ENCODE measurements at places on chromosomes 5 and 9.

GRCh38 chr5:68287976-68288706, 72.6 kb downstream of the PIK3R1 start:
- DNase-seq = peak; percentile 57

GRCh38 chr9:6640268-6641051, 5.1 kb downstream of the GLDC start:
- no peak for DNase-seq

- no peak for DNase-seq
These were observed 78.5 kb upstream of the TBC1D2 start for GRCh38 chr9:98333703-98334582.

DNA sequence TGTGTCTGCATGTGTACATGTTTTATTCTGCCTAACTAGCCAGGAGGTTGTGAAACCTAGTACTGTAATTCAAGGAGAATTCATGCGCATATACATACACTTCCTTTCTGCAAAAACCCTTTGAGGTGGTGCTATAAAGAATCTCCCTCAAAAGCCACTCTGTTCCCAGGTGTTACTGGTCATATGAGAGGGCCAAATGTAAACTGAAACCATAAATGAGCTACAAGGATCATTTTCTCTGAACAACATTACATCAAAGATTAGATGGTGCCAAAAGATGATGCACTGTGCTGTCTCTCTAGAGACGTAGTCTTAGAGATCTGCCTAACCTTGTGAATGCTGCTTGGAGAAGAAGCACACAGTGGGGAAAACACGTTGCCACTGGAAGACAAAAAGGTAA, 15.7 kb downstream of the NREP start:
- no peak for DNase-seq

DNA sequence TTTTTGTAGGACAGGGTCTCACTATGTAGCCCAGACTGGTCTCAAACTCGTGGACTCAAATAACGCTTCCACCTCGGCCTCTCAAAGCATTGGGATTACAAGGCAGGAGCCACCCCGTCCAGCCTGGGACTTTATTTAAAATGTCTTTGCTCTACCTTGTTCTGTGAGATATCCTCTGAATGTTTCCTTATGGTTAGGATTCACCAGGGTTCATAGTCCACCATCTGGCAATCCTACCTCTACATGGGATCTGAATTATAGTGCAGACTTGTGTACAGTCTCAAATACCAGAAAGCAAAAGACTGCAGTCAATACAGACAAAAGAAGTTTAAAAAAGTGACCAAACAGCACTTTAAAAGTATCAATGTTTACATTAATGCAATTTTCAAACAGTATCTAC, 10.1 kb downstream of the ISCA1 start:
- no peak for DNase-seq

GRCh38 chr5:59238126-59238902, 655.2 kb downstream of the PDE4D start:
- DNase-seq = no peak

- DNase-seq = no peak
These were observed 47.2 kb upstream of the FCHO2 start for GRCh38 chr5:72908664-72909063.

GRCh38 chr9:117936185-117937130, 232.3 kb downstream of the TLR4 start:
- DNase-seq = peak; percentile 33

DNA sequence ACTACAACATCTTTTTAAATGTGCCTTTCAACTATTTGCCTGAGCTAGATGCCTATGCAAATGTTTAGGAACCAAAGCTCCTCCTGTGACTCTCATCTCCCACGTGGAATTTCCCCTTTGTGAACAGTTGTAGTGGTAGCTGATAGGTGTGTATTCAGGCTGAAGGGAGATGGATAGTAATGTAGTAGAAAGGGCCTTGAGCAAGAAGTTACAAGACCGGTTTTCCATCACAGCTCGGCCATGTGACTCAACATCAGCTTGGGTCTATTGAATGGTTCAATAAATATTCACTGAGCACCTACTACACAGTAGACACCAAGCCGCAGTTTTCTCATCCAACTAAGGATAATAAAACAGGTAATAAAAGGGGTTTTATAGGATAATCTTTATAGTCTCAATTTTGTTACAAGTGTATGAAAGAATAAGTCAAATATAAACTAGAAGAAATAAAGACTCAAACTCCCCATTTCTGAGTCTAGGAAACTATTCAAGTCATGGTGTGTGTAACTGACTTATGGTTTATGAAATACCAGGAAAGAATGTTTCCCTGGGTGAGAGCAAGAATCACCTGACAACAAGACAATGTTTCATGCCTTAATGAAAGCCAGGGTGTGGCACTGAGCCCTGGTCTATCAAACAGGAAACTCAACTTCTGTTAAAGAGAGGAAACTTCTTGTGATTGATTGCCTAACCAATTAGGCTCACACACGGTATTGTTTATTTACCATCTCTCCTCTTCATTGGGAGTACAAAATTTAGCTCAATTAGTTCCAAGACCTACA, 187.1 kb upstream of the SPEF2 start:
- no peak for DNase-seq

- DNase-seq = no peak
These were observed 4.3 kb downstream of the MTRR start for GRCh38 chr5:7873216-7873615.

DNA sequence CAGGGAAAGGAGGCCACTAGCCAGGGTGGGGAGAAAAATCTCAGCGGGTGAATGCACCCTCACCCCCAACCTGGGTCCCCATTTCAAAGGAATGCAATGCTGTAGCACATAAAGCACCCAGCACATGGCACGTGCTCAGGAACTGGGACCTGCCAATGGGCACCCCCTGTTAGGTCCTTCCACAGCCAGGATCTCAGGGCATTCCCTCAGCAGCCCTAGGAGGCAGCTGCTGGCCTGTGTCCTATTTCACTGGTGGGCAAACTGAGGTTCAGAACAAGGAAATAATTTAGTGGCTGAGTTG, 8.8 kb downstream of the DNM1 start:
- no peak for DNase-seq

DNA sequence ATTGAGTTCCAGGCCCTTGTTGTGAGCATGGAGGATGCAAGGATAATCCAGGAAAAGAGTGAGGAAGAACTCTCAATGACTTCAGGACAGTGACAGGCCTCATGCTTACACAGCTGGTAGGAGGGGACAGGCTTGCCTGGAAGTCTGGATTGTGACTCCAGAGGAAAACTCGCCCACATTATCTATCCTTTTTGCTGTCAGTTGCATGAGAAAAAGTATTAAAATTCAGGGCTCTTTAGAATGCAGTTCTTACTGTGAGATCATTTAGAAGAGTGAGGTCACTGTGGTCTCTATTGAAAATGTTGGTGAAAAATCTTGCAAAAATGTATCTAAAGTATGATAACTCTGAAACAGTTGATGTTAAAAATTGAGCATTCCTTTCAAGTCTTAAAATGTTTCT, 30.5 kb downstream of the NTRK2 start:
- DNase-seq = no peak

DNA sequence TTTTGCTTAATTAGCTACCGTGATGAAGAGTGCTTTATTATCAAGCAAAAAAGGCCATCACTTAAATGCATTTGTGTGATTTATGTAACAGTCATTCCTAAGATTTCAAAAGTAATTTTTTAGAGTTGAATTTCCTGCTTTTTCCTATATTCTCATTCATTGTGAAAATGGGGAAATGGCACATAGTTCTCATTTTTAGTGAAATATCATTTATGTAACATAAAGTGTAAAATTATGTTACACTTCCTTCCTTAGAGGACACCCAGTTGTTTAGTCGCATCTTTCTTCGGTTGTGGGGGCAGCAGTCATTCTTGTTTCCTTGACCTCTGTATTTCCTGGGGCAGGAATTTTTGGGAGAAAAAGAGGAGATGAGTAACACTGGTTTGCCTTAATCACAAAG, 142.8 kb downstream of the MAST4 start:
- DNase-seq = no peak

GRCh38 chr9:15403155-15403554, 19.5 kb upstream of the SNAPC3 start:
- peak; percentile 39 for DNase-seq

DNA sequence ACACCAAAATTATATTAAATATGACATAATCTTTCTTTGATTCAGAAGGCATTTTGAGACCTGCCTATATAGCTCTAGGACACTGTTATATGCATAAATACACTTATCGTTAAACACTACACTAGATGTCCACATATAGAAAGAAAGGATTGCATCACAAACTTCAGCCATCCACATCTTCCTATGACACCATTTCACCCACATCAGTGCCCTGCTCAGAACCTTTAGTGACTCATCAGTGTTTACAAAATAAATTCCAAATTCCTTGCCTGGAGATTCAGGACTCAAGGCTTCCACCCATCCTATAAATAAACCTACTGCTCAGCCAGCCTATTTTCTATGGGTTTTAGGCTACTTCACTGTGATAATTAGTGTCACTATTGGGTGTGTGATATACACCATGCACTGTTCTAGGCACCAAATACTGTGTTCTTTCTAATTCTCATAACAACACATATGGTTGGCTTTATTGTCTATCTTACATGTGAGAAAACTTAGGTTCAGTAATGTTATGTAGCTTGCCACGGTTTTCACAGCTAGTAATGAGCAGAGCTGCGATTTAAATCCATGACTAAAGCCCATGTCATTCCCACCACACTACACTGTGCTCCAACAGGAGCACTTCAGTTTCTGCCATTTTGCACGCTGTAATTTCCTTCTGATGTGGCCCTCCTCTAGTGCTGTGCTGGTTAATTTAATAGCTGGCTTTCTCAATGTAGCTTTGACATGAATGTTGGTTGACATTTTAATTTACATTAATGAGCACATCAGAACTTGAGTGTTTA, 103.3 kb downstream of the SREK1 start:
- no peak for DNase-seq

- peak; percentile 28 for DNase-seq
These were observed at the start of gene PHF24 for GRCh38 chr9:34957492-34958410. TSS of gene PHF24 (plus strand) at chr9:34958285. CDS start at chr9:34971299, 13,014 bp downstream.

- DNase-seq = no peak
These were observed 475.5 kb downstream of the CETN3 start for GRCh38 chr5:89934069-89934468.

DNA sequence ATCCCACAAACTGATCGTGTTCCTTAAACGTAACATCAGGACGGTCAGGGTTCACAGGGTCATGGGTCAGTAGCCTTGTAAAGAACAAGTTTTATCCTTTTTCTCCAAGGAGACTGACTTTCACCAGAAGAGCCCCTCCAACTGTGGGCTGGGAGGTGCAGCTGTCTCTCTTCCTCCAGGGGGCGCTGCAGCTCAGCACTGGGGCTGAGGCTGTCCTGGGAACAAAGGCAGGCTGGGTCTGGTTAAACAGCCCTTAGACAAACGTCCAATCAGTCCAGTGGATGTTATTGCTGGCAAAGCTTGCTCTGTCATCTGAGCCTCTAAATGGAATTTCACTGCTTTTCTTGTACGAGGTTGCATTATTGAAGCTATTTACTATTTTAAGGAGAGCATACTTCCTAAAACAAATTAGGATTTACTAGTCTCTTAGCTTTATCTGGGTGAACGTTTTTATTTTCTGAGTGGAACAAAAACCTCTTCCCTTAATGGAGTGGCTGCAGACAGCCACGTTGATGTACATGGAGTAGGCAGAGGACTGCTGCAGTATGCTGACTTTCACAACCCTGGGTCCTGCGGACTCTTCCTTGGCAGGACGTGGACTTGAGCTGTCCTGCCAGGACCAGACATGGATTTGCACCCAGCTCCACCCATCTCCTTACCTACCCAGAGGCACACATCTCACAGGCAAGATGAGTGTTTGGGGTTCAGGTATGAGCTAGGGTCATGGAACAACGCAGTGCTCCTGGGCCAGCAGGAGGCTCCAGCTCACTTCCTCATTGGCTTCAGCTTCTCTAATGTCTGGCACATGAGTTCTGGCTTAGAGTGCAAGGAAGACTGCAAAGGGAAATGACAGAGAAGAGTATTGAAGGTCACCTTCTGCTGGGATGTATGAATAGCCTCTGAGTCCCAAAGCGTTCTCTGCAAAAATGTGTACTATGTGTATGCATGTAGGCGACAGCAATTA, 7.8 kb downstream of the EXOSC2 start:
- peak; percentile 73 for DNase-seq

- DNase-seq = no peak
These were observed 172.6 kb upstream of the S1PR3 start for GRCh38 chr9:88818495-88819201.

DNA sequence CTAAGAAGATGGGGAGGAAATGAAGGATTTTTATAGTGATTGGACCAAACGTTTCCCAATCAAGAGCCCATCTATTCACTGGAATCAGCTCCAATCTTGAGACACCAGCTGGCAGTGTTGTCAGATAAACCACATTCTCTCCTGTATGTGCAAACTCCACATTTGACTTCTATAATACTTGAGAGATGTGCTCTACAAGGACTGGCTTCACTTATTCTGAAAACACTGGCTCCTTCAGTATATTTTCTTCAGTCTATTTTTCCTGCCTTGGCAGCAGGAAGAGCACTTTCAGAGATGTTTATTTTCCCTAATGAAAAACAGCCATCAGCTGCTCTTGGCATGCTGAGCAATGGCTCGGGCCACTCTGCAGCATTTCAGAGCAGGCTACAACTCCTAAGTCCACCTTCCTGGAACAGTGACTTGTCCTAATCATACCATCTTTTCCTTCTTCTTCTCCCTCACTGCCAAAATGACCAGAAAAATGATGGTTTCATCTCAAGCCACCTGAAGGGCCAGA, 96.9 kb upstream of the FSTL4 start:
- no peak for DNase-seq

- no peak for DNase-seq
These were observed 21.6 kb downstream of the SH3TC2 start for GRCh38 chr5:149041242-149041641.

GRCh38 chr5:1185629-1186350, 15.6 kb upstream of the SLC6A19 start:
- peak; percentile 18 for DNase-seq

- no peak for DNase-seq
These were observed 197.5 kb downstream of the PALM2AKAP2 start for GRCh38 chr9:109977521-109977920.

- DNase-seq = no peak
These were observed 62.1 kb downstream of the ARSB start for GRCh38 chr5:78922879-78923621.

- DNase-seq = no peak
These were observed 10.4 kb downstream of the FUBP3 start for GRCh38 chr9:130589754-130590153.
